Left renal pelvis (tissue), 4 donors: ENCODE measurements at places on chromosomes 5 and 9. TPM values are rescaled to one million over a fixed set of nuclear protein-coding genes. Genes with fewer than 3 reads are reported as not detected.

DNA sequence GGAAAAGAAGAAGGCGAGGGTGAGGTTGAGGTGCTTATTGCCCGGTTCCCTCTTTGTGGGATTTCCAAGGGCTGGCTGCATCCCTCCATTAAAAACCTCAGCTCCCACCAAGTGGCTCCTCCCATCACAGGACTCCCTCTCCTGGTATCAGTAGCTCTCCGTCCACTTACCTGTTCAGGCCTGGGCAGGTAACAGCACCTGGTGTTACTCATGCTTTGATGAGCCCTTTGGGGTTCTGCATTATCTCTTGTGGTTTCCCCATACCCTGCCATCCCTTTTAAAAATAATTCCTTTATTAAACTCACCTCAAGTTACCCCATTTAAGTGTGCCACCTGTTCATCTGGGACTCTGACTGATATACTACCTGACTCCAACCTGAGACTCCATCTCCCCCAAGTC lies 17.5 kb upstream of the TGFBR1 start:
- DNase-seq, result no peak

DNA sequence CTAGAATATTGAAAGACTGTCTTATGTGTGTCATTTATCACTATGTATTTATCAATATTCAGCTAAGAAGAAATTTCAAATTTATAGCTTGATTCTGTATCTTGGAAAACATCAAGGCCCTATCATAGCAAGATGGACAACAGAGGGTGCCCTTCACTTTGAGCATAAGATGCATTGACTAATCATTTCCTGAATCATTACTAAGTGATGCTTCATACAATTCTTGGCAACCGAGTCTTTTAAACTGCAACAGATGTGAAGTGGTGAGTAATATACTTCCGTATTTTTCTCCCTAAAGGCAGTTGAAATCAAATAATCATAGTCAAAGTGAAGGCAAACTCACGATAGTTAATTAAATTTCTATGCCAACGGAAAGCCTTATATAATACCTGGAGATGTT lies 318.6 kb upstream of the RGMB start:
- no peak for DNase-seq

GRCh38 chr5:172388246-172388733 lies 66.0 kb downstream of the SH3PXD2B start:
- no peak for DNase-seq

DNA sequence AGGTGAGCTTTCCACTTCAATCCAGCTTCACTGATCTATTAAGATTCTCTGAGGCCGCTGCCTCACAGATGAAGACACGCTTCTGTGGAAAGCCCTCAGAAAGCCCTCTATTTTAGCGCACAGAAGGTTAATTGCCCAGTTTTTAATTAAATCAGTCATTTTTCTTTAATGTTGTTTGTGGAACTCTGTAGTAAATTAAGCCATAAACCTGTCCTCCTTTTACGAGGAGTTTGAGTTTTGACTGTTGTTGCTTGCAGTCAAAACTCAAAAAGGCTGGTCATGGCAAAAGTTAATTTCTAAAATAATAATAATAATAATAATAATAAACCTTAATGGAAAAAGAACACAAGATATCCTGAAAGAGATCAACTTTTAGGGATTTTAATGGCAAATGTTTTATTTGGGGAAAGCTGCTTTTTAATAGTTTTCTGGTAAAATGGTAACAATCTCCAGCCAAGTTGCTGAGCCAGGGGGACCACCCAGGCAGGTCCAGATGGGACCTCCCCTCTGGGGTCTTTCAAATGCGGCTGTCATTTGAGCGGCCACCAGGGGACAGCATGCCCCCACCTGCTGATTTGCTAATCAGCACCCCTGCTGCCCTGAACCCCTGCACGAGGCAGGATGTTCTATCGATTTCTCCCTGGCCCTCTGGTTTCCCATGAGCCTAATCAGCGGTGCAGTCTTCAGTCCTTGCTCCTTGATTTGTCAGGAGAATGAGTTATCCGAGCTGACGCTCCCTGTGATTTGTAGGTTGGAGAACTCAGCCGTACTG lies 247.2 kb downstream of the FSTL4 start:
- DNase-seq, result no peak

DNA sequence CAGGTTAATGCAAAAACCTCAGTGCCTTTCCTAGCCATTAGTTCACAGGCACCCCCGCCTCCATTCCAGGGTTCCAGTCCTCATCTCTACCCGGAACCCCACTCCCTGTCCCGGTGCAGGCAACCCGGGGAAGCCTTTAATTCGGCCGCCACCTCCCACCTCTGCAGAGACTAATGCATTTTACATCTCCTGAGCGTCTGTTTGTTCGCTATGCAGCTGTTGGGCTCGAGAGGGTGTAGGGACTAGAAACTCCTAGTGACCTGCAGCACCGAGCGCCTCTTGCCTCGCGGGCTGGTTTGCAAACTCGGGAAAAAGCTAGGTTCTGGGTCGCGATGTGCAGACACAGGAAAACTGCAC lies 3.6 kb downstream of the GDNF start:
- DNase-seq, result no peak

DNA sequence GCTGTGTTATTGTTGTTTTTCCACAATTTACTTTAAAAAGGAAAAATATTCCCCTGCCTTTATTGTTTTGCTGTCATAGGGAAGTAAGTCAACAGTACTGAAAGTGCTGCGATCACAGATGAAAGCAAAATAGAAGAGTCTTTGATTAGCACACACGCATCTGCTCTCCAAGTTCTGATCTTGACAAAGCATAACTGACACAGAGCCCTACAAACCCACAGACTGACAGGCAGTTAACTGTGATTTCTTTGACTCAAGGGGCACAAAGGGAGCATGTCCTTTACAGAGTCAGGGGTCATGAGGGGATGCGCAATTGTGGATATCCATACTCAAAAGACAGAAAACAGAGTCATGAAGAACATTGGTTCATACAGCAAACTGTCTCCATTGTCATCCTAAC lies 123.7 kb downstream of the SNCAIP start:
- no peak for DNase-seq

GRCh38 chr9:12794101-12794799 lies 19.4 kb downstream of the LURAP1L start:
- no peak for DNase-seq

- no peak for DNase-seq
These were observed 22.6 kb downstream of the CD180 start for GRCh38 chr5:67173959-67174358.

DNA sequence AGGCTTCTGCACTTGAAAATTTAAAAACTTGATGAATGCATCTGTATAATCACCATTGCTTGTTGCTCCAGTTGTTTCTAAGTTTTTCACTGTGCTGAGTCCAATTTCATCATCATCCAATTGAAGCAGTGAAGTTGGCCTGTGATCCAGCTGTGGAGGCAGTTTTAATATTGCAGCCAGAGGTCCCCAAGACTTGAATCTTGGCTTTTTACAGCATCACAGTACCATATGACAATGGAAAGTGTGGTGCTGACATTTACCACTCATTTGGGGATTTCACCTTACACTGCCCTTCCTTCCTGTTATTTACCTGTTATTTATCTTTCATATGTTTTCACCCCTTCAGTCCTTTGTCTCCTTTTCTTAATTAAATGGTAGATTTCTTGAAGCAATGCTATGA lies 76.2 kb upstream of the SPIN1 start:
- no peak for DNase-seq

- peak; percentile 47 for DNase-seq
These were observed 48.0 kb upstream of the CAST start for GRCh38 chr5:96614110-96614691.

DNA sequence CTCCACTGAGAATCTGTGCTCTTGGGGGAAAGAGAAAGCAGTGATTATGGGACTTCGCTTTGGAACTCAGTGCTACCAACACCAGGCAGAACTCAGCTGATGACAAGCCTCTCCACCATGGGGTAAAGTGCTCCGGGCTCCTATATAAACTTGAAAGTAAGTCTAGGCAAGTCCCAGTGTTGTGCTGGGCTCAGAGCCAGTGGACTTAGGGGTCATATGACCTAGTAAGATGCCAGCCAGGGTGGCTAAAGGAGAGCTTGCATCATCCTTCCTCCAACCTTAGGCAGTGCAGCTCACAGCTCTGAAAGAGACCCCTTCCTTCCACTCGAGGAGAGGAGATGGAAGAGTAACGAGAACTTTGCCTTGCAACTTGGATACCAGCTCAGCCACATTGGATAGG lies 35.1 kb upstream of the FREM1 start:
- DNase-seq, result no peak

DNA sequence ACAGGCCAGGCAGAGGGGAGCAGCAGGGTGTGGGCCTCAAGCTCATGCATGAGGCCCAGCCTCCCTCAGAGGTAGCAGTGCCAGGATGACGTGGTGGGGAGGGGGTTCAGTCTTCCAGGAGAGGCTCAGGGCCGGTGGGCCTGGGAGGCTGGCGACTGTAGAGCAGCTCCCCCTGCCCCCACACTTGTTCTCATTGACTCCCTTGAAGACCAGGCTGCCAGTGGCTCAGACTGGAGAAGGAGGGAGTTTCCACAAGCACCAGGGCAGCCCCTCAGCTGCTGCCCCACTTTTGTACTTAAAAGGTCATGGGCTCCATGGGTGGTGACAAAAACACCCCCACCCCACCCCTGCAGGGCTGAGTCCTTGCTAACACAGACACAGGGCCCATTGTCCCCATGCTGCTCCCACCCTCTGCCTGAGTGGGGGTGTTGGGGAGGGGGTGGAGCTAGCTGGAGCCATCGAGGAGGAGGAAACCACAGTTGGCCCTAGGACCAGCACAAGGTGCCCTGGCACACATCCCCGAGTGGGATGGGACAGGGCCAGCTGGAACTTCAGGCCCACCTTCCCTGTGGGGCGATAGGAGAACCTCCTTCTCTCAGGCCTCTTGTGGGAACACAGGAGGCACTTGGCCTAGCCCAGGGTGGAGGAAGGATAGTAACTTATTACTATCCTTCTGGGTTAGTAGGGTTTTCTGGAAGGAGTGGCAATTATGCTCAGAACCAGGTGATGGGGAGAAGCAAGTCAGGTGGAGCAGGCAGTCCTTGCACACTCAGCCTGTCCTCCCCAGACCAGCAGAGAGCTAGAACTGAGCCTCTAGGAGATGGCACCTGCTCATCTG lies 10.7 kb downstream of the PDLIM4 start:
- DNase-seq, result no peak

- no peak for DNase-seq
These were observed 46.2 kb downstream of the TENT4A start for GRCh38 chr5:6759401-6759800.

DNA sequence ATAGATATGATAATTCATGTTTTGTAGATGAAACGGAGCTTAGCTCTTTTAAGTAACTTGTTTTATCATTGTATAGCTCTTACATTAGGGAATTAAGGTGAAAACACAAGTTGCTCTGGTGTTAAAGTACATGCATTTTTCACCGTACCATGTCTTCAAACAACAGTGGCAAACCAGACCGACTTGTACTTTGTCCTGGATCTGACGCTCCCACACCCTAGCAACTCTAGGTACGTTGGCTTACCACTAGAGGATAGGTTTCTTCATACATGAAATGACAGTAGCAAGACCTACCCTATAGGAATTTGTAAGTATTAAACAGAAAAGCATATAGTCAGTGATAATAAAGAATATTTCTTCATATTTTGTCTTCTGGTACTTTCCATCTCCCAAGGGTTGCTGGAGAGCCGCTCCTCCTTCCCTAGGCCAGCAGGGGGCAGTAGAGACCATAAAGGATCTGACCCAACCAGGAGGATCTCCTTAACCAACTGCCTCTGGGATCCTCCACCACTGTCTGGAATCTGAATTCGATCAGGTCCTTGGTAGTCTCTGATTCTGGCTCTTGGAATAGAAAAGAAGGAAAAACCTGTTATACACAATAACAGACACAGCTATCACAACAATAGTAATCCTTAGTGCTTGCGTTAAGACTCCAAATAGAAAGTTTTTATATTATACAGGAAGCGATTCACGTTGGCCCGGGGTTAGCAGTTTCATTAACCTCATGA lies 136.7 kb downstream of the CAVIN4 start:
- peak; percentile 24 for DNase-seq

- DNase-seq, result no peak
These were observed 137.4 kb downstream of the PLK2 start for GRCh38 chr5:58322453-58322852.

GRCh38 chr9:133238851-133239532 lies 29.9 kb upstream of the OBP2B start:
- DNase-seq, result peak; percentile 37

DNA sequence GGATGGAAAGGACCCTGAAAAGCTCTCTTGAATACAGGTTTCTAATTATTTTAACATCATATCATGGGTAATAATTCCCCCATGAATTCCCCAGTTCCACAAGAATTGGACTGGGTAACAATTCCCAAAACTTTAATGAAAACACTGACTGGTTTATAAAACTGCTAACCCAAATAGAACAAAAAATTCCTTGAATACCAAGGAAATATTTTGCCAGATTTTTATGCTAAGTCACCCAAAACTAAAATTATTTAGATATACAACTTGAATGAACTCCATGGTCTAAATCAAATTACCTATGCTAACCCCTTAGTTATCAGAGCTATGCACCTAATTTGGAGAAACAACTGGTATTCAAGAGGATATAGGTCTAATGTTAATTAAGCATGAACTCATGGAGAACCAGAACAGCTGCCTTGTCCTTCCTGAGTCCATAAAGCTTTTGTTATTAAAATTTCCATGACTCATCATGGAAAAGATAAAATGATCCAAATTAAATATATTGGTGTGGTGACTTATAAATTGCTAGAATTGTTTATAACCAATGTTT lies 164.9 kb upstream of the TUT7 start:
- no peak for DNase-seq

- no peak for DNase-seq
These were observed 308.0 kb upstream of the PUM3 start for GRCh38 chr9:3151672-3152576.

Gene PCDHGB2
- polyA plus RNA-seq, result 3.6 TPM

Gene PCDHB11
- polyA plus RNA-seq, result 4.9 TPM

Gene IQGAP2
- polyA plus RNA-seq, result 67.6 TPM

Gene CD14
- polyA plus RNA-seq, result 52.7 TPM

Gene PPP6C
- polyA plus RNA-seq, result 66.4 TPM

Gene PRELID2
- 5.3 TPM for polyA plus RNA-seq

Gene PSD2
- 1.5 TPM for polyA plus RNA-seq

Gene LCN12
- 54.6 TPM for polyA plus RNA-seq
